ENCODE measurements at places on chromosomes 16 and 17.

DNA sequence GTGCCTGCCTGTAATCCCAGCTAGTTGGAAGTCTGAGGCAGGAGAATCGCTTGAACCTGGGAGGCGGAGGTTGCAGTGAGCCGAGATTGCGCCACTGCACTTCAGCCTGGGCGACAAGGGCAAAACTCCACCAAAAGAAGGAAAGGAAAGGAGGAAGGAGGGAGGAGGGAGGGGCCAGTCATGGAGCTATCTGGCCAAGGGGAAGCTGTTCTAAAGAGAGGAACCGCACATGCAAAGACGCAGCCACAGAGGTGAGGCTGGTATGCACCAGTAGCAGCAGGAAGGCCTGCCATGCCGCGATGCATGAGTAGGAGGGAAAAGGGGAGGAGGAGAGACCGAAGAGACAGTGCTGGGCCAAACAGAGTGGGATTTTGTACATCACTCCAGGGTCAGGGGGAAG, 35.9 kb downstream of the HSBP1 start:
- peaks cover 33% of the 10 kb centered on the region for H3K4me1 ChIP-seq
- no peak overlapping the region for H3K27ac ChIP-seq
- H3K36me3 ChIP-seq = no peaks in the 10 kb centered on the region
- H3K4me3 ChIP-seq = no peak overlapping the region

GRCh38 chr17:81902653-81903414, 796 bp downstream of the NPB start:
- peaks cover 9% of the 10 kb centered on the region for H3K36me3 ChIP-seq
- no peak overlapping the region for H3K27ac ChIP-seq

DNA sequence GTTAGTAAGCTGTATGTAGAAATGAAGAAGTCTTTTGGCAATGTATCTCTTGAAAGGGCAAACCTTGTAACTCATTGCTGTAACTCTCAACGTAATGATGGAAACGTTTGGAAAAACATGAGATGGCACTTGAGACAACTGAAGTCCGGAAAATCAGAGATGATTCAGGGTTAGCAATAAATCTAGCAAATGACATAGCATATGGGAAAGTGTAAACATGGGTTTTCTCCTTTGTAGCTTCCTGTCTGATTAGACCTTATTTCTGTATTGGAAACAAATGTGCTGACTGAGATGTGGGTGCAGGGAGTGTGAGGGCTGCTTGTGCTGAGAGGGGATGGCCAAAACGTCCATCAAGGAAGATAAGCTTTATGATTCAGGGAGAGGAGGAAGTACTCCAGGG, 110.7 kb upstream of the FAM20A start:
- H3K27ac ChIP-seq = peak overlapping the region; percentile 15
- no peak for DNase-seq
- peaks cover 32% of the 10 kb centered on the region for H3K4me1 ChIP-seq
- no peaks in the 10 kb centered on the region for H3K36me3 ChIP-seq

GRCh38 chr17:33055171-33055611, 63.5 kb downstream of the SPACA3 start:
- H3K4me1 ChIP-seq = no peaks in the 10 kb centered on the region
- no peak overlapping the region for H3K27ac ChIP-seq
- no peaks in the 10 kb centered on the region for H3K36me3 ChIP-seq
- peaks cover 2% of the 10 kb centered on the region for H3K27me3 ChIP-seq
- DNase-seq = no peak
- H3K4me3 ChIP-seq = no peak overlapping the region

GRCh38 chr17:17356931-17357270, 53.7 kb downstream of the NT5M start:
- peaks cover 2% of the 10 kb centered on the region for H3K27me3 ChIP-seq
- peaks cover 6% of the 10 kb centered on the region for H3K36me3 ChIP-seq
- H3K27ac ChIP-seq = no peak overlapping the region

Measured in mesothelial cell of epicardium (in vitro differentiated cells).